ENCODE measurements at places on chromosomes 6 and 20.
A peak's percentile ranks its signal among the peaks of the same experiment; 100 is the strongest.

DNA sequence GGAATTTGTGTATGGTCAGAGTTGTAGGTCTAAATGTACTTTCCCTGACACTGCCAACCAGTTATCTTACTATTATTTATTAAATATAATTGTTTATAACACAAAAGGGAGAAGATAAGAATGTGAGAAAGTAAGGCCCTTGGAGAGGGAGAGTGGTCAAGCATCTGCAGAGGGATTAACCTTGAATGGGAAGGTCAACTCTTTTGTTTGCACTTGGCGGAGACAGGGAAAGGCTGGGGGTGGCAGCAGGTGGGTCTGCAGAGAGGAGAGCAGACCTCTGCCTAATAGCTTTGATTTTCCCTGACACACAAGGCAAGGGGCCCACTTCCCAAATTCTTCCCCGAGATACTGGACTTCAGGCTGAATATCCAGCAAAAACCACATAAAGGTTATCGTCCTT is 4.2 kb downstream of the LRP11 start:
- peaks cover 34% of the 10 kb centered on the region for H3K4me1 ChIP-seq
- H3K36me3 ChIP-seq = no peaks in the 10 kb centered on the region
- no peak for DNase-seq
- no peaks in the 10 kb centered on the region for H3K27me3 ChIP-seq

- DNase-seq = no peak
- peaks cover 40% of the 10 kb centered on the region for H3K36me3 ChIP-seq
- no peak overlapping the region for H3K4me3 ChIP-seq
- H3K27me3 ChIP-seq = no peaks in the 10 kb centered on the region
Measured at GRCh38 chr6:11193434-11193833, 39.0 kb downstream of the NEDD9 start.

DNA sequence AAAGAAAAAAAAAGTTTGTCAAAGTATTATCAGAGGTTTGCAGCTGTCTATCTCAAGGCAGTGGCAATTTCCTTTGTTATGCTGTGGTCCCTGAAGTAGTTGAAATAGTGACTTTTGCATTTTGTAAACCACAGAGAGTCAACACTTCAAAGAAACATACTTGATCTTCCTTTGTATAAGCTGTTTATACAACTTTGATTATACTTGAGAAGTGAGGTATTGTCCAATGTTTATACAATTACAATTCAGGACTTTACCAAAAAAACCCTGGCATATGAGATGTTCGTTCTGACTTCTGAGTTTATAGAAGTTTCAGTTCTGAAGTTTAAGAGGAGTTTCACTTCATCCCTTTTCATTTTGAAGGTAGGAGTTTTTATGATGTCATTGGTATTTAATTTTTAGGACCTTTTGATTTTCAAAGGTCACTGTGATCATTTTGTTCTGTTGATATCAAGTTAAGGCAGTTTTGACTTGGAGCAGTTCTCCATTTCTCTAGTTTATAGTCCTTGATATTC is 4.0 kb downstream of the STK4 start:
- H3K27me3 ChIP-seq = no peaks in the 10 kb centered on the region
- peaks cover 35% of the 10 kb centered on the region for H3K4me1 ChIP-seq
- peaks cover 20% of the 10 kb centered on the region for H3K36me3 ChIP-seq

DNA sequence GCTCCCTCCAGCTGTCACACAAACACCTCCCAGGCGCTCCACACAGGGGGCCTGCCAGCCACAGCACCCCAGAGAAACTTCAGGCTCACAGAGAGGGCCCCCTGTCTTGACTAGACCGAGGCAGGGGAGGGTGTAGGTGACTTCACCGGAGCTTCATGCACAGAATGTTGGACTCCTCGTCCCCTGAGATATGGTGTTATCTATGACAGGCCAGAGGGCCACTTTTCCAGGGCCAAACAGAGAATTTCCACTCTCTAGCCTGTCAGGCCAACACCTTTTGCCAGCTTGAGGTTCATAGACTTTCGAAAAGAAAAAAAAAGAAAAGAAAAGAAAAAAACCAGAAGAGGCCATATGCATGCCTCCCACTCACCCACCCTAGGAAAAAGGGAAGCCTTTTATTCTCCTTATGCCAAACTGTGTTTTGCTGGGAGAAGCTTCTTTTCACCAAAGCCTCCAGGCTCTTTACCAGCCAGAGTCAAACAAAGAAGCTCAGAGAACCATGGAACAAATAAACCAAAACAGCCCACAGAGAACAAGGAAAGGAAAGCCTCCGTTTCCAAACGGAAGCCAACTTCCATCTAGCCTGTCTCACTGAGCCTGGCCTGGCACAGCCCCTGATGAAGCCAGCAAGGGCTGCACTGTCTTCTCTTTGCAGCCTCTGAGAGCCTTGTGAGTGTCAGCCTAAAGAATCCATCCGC is 313.2 kb upstream of the JARID2 start:
- H3K36me3 ChIP-seq = no peaks in the 10 kb centered on the region
- no peak overlapping the region for H3K4me3 ChIP-seq
- H3K4me1 ChIP-seq = peaks cover 4% of the 10 kb centered on the region
- no peak for DNase-seq
- H3K27ac ChIP-seq = no peak overlapping the region

DNA sequence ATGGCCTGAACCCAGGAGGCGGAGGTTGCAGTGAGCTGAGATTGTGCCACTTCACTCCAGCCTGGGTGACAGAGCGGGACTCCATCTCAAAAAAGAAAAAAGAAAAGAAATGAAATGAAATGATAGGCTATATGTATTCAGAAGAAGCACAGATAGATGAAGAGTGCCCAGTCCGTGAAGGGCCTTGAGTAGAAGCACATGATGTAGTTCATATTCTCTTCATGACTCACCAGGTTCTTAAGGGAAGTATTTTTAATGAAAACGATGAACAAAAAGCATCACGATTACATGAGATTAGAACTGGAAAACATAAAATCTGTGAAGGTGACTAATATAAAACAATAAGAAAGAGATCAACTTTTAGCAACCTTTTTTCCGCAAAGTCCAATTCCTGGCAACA is 29.8 kb downstream of the TPD52L1 start:
- no peak overlapping the region for H3K27ac ChIP-seq
- H3K4me3 ChIP-seq = no peak overlapping the region
- DNase-seq = no peak

GRCh38 chr20:16942756-16943155 is 194.6 kb downstream of the OTOR start:
- H3K36me3 ChIP-seq = no peaks in the 10 kb centered on the region
- H3K4me3 ChIP-seq = no peak overlapping the region
- no peak for DNase-seq
- H3K4me1 ChIP-seq = peaks cover 23% of the 10 kb centered on the region
- no peak overlapping the region for H3K27ac ChIP-seq

- no peak overlapping the region for H3K4me3 ChIP-seq
- no peaks in the 10 kb centered on the region for H3K27me3 ChIP-seq
- H3K27ac ChIP-seq = no peak overlapping the region
- H3K36me3 ChIP-seq = no peaks in the 10 kb centered on the region
- H3K4me1 ChIP-seq = peaks cover 39% of the 10 kb centered on the region
Measured at GRCh38 chr6:116954335-116954734, 77.3 kb downstream of the RFX6 start.

- H3K4me3 ChIP-seq = no peak overlapping the region
- no peaks in the 10 kb centered on the region for H3K27me3 ChIP-seq
- H3K27ac ChIP-seq = peak overlapping the region; percentile 83
- peaks cover 20% of the 10 kb centered on the region for H3K4me1 ChIP-seq
- no peaks in the 10 kb centered on the region for H3K36me3 ChIP-seq
Measured at GRCh38 chr20:50055524-50056083, 57.3 kb downstream of the UBE2V1 start.

GRCh38 chr6:85493389-85493788 is 43.5 kb downstream of the NT5E start:
- H3K27me3 ChIP-seq = no peaks in the 10 kb centered on the region
- peaks cover 16% of the 10 kb centered on the region for H3K36me3 ChIP-seq
- H3K4me3 ChIP-seq = no peak overlapping the region

GRCh38 chr20:41198443-41198842 is 61.1 kb downstream of the PLCG1 start:
- H3K4me1 ChIP-seq = no peaks in the 10 kb centered on the region
- H3K36me3 ChIP-seq = peaks cover 48% of the 10 kb centered on the region
- no peak for DNase-seq

- H3K27ac ChIP-seq = no peak overlapping the region
- H3K36me3 ChIP-seq = peaks cover 26% of the 10 kb centered on the region
- no peaks in the 10 kb centered on the region for H3K27me3 ChIP-seq
- H3K4me1 ChIP-seq = peaks cover 8% of the 10 kb centered on the region
- DNase-seq = no peak
Measured at GRCh38 chr20:3027987-3028386, 15.4 kb upstream of the GNRH2 start.

GRCh38 chr6:75563032-75563431 is 38.6 kb upstream of the SENP6 start:
- no peaks in the 10 kb centered on the region for H3K4me1 ChIP-seq
- no peak for DNase-seq
- H3K36me3 ChIP-seq = no peaks in the 10 kb centered on the region

DNA sequence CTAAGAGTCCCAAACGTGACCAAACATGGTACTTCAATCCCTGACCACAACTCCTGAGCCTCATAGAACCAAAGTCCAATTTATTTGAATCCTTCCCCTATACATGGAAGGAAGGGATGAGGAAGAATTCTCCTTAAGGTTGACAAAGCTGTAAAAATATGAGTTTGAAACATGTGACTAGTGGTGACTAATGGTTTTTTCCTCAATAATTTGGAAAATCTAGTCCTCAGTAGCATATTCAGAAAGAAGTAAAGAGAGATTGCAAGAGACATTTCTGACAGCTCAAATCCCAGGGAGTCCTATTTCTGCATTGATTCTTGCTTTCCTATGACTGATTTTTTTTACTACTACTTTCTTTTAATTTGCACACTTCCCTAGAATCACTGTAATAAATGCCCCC is 443.7 kb downstream of the FRK start:
- no peaks in the 10 kb centered on the region for H3K36me3 ChIP-seq
- H3K4me1 ChIP-seq = peaks cover 8% of the 10 kb centered on the region
- H3K27me3 ChIP-seq = no peaks in the 10 kb centered on the region
- H3K27ac ChIP-seq = no peak overlapping the region
- H3K4me3 ChIP-seq = no peak overlapping the region
- no peak for DNase-seq

DNA sequence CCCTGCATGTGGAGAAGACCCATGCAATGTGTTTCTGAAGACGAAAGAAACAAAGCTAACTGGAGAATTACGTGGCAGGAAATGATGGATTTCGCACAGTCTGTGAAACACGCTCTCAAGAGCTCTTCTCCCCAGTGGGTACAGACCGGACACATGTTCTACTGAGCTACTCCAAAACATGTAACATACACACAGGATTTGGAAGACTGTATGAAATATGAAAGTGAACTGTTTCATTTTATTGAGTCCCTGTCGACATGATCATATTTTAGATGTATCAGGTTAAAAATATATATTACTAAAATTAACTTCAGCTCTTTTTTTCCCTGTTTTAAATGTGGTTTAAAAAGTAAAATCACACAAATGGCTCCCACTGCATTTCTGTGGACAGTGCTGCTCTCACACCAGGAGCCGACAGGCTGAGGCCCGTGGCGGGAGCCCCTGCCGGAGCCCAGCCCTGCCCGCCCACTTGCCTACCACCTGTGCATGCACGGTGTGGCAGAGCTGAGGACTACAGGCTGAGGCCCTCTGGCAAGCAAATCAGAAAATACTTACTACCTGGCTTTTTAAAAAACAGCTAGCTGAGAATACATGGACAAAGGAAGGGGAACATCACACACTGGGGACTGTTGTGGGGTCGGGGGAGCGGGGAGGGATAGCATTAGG is 58.9 kb upstream of the NXT1 start:
- peaks cover 6% of the 10 kb centered on the region for H3K27me3 ChIP-seq
- no peak overlapping the region for H3K27ac ChIP-seq
- H3K36me3 ChIP-seq = no peaks in the 10 kb centered on the region
- H3K4me1 ChIP-seq = peaks cover 10% of the 10 kb centered on the region
- DNase-seq = no peak

- DNase-seq = no peak
- peaks cover 6% of the 10 kb centered on the region for H3K36me3 ChIP-seq
- no peak overlapping the region for H3K27ac ChIP-seq
- no peak overlapping the region for H3K4me3 ChIP-seq
- no peaks in the 10 kb centered on the region for H3K27me3 ChIP-seq
Measured at GRCh38 chr20:20395903-20396568, 28.1 kb downstream of the INSM1 start.

GRCh38 chr6:112511441-112511840 is 164.3 kb downstream of the RFPL4B start:
- no peak overlapping the region for H3K27ac ChIP-seq
- DNase-seq = no peak

DNA sequence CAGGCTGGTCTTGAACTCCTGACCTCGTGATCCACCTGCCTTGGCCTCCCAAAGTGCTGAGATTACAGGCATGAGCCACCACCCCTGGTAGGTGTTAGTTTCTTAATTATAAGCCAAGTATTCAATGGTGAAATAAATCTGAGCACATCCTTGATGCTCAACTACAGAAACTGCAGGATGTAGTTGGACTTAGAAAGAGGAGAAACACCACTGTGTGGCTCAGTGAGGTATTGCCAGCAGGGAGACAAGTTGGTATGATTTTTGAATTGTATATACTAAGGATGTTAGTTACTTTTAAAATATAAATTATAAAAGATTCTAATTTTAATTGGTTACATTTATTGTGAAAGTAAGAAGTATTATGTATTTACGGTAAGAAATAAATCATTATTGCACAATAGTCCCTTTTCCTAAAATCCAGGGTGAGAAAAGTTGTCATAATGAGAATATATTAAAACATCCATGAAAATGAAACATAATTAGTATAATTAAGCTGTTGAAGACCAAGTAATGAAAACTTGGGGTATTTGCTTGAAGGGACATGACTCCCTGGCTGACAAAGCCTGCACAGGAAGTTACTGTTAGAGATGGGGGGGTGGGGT is 17.6 kb downstream of the SLC18B1 start:
- no peak for DNase-seq
- H3K4me3 ChIP-seq = no peak overlapping the region
- H3K36me3 ChIP-seq = peaks cover 43% of the 10 kb centered on the region
- H3K27ac ChIP-seq = no peak overlapping the region

DNA sequence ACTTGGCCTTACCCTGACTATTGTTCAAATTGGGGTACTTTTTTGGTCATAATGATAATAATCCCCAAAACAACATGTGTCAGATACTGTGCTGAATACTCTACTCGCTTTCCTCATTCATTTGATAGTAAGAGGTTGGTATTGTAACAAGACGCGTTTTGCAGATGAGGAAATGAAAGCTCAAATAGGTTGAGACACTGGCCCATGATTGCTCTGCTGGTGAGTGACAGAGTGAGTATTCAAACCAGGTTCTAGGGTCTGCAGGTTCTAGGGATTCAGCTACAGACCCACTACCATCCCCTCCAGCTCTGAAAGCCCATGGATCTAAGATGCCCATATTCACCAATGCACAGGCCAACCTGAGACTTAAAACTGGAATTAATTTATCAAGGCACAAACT is 1.3 kb upstream of the ENPP4 start:
- no peaks in the 10 kb centered on the region for H3K36me3 ChIP-seq
- peaks cover 4% of the 10 kb centered on the region for H3K4me1 ChIP-seq
- DNase-seq = no peak

GRCh38 chr6:17001188-17001587 is 100.7 kb upstream of the STMND1 start:
- DNase-seq = no peak
- no peak overlapping the region for H3K27ac ChIP-seq
- peaks cover 26% of the 10 kb centered on the region for H3K27me3 ChIP-seq
- no peaks in the 10 kb centered on the region for H3K36me3 ChIP-seq
- H3K4me3 ChIP-seq = no peak overlapping the region

- H3K4me1 ChIP-seq = peaks cover 23% of the 10 kb centered on the region
- H3K27ac ChIP-seq = peak overlapping the region; percentile 12
- no peaks in the 10 kb centered on the region for H3K36me3 ChIP-seq
Measured at GRCh38 chr20:47468290-47469050, 33.2 kb upstream of the NCOA3 start.

Measured in mesothelial cell of epicardium (in vitro differentiated cells).